ENCODE measurements at places on chromosomes 11 and 22.

- no peaks in the 10 kb centered on the region for H3K27me3 ChIP-seq
- peaks cover 33% of the 10 kb centered on the region for H3K4me1 ChIP-seq
- DNase-seq = no peak
- peak within 1 kb of the TSS; percentile 90 for H3K27ac ChIP-seq
- peaks cover 10% of the 10 kb centered on the region for H3K36me3 ChIP-seq
- peak within 1 kb of the TSS; percentile 96 for H3K4me3 ChIP-seq
Observed at GRCh38 chr11:85627332-85627997, at the start of gene DLG2. Gene DLG2, minus strand, starts transcription at chr11:85627344.

GRCh38 chr11:15199693-15200092 is 85.0 kb downstream of the INSC start:
- H3K4me1 ChIP-seq = no peaks in the 10 kb centered on the region
- H3K36me3 ChIP-seq = no peaks in the 10 kb centered on the region
- H3K27ac ChIP-seq = no peak overlapping the region
- no peak for DNase-seq

DNA sequence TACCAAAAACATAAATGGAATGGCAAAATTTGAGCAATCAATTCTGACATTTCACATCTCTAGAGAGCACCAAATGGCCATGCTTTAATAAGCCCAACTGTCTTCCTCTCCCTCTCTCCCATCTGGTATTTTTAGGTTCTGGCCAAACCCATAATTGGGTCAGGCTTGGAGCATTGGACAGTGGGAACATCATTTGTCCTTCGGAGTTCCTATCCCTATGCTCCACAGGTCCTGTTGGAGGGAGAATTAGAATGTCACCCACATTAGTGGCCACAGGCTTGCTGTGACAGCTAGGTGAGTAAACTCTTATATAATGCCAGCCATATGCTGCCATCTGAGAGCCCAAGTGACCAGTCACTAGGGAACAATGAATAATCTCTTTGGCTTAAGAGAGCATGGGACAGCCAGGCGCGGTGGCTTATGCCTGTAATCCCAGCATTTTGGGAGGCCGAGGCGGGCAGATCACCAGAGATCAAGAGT is 251.0 kb upstream of the CCDC90B start:
- H3K27ac ChIP-seq = no peak overlapping the region
- H3K27me3 ChIP-seq = peaks cover 2% of the 10 kb centered on the region
- H3K4me1 ChIP-seq = no peaks in the 10 kb centered on the region
- DNase-seq = no peak
- H3K36me3 ChIP-seq = no peaks in the 10 kb centered on the region

GRCh38 chr22:34902335-34902734 is 163.6 kb upstream of the ISX start:
- no peak overlapping the region for H3K4me3 ChIP-seq
- DNase-seq = no peak
- peaks cover 3% of the 10 kb centered on the region for H3K27me3 ChIP-seq
- no peaks in the 10 kb centered on the region for H3K4me1 ChIP-seq
- no peaks in the 10 kb centered on the region for H3K36me3 ChIP-seq
- H3K27ac ChIP-seq = no peak overlapping the region

GRCh38 chr11:9886595-9886994 is 222.7 kb downstream of the SWAP70 start:
- no peak overlapping the region for H3K27ac ChIP-seq
- H3K27me3 ChIP-seq = no peaks in the 10 kb centered on the region
- no peak overlapping the region for H3K4me3 ChIP-seq
- H3K36me3 ChIP-seq = no peaks in the 10 kb centered on the region

GRCh38 chr22:45504373-45505341 is 2.0 kb downstream of the FBLN1 start:
- peaks cover 8% of the 10 kb centered on the region for H3K4me1 ChIP-seq
- no peaks in the 10 kb centered on the region for H3K36me3 ChIP-seq
- no peak overlapping the region for H3K27ac ChIP-seq
- DNase-seq = peak; percentile 11

DNA sequence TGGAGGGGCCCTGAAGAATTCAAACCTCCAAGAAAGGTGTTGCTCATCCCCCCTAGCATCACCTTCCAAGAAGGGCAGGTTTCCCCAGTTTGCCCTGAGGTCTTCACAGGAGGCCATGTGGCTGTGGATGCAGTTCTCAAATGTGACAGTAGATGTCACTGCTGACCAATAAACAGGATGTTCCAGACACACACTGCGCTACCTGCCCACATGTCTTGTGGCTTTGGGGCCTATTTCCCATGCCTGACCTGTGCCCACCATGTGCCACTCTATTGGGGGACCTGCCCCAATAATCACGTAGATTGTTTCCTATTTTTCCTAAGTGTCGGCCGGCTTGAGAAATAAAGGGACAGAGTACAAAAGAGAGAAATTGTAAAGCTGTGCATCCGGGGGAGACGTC is 4.5 kb downstream of the GSTT2 start:
- H3K27ac ChIP-seq = peak overlapping the region; percentile 23
- no peak overlapping the region for H3K4me3 ChIP-seq
- peak; percentile 77 for DNase-seq
- H3K27me3 ChIP-seq = no peaks in the 10 kb centered on the region
- no peaks in the 10 kb centered on the region for H3K36me3 ChIP-seq

DNA sequence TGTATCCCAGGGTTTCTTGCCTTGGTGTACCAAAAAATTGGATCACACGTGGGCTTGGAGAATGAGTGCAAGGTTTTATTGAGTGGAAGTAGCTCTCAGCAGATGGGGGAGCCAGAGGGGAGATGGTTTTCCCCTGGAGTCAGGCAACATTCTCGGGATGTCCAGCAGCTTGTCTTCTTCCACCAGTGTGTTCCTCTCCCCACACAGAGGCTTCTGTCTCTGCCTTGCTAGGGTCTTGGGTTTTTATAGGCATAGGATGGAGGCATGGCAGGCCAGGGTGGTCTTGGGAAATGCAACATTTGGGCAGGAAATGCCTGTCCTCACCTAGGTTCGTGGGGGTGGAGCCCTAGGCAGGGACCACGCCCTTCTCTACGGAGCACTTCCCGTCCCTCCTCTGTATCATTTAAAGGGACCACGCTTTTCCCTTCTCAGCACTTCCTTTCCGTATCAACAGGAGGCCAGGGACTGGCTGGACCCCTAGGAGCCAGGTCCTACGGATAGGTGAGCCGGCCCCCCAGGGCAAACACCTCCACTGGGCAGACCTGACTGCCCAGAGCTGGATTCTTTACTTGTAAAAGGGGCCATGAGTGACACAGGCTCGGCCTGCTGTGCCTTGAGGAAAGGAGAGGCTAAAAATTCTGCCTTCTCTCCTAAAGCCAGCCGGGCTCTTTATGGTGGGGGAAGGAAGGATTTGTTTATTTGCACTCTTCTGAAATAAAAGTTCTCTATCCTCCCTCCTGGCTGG is 55.3 kb upstream of the CCDC188 start:
- DNase-seq = peak; percentile 75
- H3K4me3 ChIP-seq = peak overlapping the region; percentile 86
- H3K4me1 ChIP-seq = peaks cover 20% of the 10 kb centered on the region
- H3K27me3 ChIP-seq = no peaks in the 10 kb centered on the region
- peak overlapping the region; percentile 80 for H3K27ac ChIP-seq
- H3K36me3 ChIP-seq = no peaks in the 10 kb centered on the region
